ENCODE measurements at places on chromosomes 12 and 14.
A peak's percentile ranks its signal among the peaks of the same experiment; 100 is the strongest.

GRCh38 chr12:14701809-14702568 lies 5.6 kb upstream of the GUCY2C start:
- peak; percentile 17 for DNase-seq

GRCh38 chr12:113310489-113310888 lies 24.4 kb downstream of the SLC8B1 start:
- no peak for DNase-seq

DNA sequence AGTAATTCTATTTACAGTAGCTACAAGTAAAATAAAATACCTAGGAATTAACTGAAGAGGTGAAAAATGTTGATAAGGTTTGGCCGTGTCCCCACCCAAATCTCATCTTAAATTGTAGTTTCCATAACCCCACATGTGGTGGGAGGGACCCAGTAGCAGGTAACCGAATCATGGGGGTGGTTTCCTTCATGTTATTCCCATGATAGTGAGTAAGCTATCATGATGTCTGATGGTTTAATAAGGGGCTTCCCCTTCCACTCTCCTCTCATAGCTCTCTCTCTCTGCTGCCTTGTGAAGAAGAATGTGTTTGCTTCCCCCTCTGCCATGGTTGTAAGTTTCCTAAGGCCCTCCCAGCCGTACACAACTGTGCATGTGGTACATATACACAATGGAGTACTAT lies 1170.7 kb downstream of the BCL11B start:
- no peak for DNase-seq

GRCh38 chr14:105888784-105889665 lies 362.6 kb downstream of the TMEM121 start:
- DNase-seq, result no peak

DNA sequence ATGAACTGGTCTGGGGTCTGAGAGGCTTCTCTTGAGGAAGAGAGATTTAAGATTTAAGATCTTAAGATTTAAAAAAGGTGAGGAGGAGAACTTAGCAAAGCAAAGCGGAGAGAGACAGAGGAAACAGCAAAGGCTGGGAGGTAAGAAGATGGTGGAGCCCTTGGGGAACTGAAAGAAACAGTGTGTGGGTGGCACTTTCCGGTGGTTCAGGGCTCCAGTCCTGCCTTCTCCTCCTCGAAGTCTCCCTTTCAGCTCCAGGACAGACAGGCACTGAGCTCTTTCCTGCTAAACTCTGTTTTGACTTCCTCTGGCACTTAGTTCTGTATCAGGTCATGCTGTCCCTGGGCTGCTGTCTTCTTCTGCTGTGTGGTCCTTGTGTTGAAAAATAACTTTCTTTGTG lies 298.7 kb upstream of the SRRM4 start:
- DNase-seq, result no peak

DNA sequence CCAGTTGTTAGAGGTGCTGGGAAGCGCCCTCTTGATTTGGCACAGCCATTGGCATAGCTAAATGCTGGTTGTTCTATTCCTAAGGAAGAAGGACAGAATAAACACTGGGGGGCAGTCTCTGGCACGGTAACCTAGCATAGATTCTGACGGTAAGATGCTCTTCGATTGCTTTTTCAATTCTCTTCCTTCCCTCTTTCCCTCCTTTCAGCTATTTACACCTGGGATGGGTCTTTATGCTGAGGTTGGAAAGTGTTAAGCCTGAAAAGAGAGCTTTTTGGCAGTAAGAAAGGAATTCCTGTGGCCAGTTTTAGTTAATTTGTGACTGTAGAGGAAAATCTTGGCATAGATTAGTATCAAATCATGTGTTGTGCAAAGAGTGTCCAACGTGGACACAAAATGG lies 162.8 kb downstream of the SNAPC1 start:
- no peak for DNase-seq
